ENCODE measurements at places on chromosomes 7 and 10.

DNA sequence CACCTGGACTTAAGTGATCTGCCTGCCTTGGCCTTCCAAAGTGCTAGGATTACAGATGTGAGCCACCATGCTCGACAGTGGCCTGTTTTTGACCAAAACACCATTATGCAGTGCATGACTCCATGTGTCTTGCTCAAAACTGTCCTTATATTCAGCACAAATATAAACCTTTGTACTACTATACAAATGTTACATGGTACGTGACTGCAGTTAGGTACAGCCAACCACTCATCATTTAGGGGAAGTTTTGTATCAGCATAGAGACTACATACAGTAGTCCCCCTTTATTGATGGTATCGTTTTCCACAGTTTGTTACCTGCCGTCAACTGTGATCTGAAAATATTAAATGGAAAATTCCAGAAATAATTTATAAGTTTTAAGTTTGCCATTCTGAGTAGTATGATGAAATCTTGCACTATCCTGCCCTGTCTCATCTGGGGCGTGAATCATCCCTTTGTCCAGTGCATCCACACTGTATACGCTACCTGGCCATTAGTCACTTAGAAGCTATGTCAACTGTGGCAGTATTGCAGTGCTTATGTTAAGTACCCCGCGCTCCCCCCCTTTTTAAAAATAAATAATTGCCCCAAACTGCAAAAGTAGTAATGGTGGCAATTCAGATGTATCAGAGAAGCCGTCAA is 23.3 kb upstream of the ZNF282 start:
- no peak for DNase-seq

DNA sequence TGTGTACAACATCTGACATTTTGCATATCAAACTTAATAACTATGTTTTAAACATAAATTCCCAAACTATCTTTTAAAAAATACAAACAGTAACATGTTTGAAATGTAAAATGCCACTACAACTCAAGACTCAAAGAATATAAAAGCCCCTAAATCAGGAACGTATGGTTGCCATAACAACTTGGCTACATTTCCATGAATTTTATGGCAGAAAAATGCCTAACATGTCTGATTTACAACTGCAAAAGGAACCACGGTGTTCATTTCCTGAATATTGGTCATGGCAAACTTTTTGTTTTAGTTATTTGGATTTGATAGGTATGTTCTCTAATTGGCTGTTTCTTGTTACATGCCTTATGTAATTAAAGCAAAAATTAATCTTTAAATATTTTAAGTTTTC is 2.0 kb downstream of the SOSTDC1 start:
- no peak for DNase-seq

DNA sequence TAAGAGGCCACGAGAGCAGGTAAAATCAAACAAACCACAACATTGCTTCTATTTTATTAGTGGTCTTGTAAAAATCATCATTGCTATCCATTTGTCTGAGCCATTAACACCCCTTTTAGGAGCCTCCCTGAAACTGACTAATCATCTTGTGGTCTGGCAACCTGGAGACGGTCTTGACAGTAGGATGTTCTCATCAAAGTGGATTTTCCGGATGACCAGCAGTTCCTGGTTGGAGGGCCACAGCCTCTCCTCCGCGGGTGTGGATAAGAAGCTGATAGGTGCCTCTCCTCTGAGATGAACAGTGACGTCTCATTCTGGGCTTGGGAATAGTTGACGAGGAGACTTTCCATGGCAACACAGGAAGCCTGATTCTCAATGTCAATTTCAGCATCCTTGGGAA is 490.7 kb downstream of the TYW1 start:
- DNase-seq, result no peak

- no peak for DNase-seq
Measured at GRCh38 chr7:101468546-101469275, 106.0 kb downstream of the COL26A1 start.

DNA sequence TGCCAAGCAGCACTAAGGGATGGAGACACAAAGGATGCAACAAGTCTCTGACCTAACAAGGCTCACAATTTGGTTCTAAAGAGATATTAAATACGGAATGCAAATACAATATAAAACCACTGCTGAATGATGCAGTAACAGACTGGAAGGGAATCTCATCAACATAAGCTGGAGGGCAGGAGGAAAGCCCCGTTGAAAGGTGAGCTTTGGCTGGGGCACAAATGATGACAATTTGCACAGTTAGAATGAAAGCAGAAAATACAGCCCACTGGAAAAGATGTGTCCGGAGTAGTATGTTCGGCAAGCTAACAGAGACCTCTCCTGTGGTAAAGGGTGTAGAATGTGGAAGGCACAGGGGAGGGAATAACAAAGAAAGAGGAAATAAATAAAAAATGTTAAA is 26.1 kb downstream of the PAXIP1 start:
- no peak for DNase-seq

DNA sequence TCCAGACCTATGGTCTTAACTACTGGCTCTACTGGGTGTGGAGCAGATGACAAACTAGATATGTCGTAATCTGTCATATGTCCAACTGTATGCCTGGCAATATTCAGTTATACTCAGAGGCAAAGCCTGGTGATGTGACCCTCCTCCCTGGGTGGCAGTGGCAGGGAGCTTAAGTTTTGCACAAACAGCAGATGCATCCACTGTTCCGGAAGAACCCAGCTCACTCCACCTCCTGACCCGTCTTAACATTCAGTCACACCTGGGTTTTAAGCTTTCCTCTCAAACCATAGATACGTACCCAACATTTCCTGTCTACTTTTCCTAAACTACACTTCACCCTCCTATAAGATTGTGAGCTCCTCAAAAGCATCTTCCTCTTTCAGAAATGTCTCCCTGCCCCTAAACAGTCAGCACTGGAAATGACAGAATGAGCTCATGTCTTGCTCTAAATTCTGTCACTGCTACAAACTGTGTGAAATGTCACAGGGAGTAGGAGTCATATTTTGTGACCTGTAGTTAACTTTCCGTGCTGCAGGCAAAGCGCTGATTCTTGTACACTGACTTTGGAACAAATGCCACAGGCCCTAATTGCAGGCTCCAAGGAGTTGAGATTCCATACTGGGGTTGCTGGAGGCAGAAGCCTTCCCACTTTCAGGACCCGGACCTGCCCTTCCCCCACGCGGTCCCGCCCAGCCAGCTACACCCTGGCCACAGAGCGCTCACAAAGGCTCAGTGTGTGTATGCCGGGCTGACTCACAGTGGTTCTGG is 23.9 kb downstream of the SCD start:
- no peak for DNase-seq

GRCh38 chr7:18828994-18829857 is 288.2 kb downstream of the TWIST1 start:
- DNase-seq, result no peak

DNA sequence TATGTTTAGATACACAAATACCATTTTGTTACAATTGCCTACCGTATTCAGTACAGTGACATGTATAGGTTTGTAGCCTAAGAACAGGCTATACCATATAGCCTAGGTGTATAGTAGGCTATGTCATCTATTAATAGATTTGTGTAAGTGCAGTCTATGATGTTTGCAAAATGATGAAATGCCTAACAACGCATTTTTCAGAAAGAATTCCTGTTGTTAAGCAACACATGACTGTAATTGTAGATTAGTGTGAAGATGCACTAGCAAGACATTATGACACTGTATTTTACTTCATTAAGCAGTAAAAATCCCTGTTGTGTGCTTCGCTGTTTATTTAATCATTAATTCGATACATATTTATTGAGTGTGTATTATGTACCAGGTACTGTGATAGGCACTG is 446.0 kb downstream of the SUGCT start:
- no peak for DNase-seq

- no peak for DNase-seq
Measured at GRCh38 chr7:716222-716621, 10.3 kb upstream of the DNAAF5 start.

Measured in NCI-H187 (cell line).